ENCODE measurements at places on chromosomes 2 and 18.

DNA sequence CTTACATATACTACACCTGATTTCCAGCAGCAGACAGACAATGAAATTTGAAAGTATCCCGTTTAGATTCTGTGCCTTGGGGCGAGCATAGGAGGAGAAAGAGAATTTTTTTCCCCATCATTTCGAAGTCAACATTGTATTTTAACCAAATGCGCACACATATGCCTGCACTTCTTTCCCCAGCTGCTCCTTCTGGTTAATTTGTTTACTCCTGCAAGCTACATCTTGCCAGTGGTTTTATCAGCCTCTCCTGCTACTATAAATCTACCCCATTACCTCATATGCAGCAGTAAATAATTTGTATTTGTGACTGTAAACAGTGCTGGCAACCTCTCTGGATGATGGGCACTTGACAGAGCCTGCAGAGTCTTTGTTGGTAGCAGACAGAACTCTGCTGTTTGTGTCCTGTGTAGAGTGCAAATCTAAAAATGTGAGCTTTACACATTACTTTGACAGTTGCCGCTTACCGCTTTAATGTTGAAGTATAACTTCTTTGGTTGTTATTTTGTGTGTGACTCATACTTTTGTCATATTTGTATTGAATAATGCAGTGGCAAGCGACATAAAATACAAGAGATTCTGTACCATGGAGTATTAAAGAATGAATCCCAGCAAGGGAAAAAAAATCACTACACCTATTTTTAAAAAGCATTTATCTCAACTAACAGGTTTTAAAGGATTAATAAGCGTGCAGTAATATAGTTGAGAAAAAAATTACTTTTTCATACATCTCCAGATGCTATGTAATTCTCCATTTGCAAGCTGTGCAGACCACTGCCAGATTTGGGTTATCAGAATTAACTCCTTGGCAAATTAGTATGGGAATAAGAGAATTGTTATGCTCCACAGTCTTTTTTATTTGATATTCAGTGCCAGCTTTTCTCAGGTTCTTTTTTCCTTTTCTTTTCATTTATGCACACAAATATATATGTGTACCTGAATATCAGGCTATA lies 536.8 kb downstream of the XIRP2 start:
- no peak for DNase-seq

DNA sequence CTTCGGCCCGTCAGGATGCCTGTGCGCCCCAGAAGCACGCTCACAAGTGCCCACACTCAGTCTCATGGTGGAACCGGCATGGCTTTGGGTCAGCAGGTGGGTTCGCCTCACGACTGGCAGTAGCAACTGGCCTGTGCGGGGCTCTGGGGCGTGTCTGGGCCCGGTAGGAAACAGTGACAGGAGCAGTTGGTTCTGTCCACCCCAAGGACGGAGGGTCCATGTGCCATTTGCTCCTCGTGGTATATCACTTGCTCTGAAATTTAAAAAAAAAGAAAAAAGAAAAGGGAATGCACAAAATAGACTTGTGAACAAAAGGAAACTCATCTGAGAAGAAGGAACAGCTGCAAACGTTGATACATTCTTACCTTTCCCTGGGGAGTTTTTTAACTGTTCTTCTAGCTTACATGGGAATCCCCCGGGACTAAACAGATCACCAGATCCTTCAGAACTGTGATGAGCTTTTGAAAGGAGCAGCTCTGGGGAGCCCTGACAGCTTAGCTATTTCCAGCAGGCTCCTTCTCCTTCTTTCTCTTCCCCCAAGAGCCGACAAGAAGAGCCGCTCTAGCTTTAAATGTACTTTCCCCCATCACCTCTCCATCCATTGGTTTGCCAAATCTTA lies 42.8 kb downstream of the TRAPPC12 start:
- DNase-seq = no peak

- DNase-seq = no peak
These were observed 186.8 kb upstream of the PGAP1 start for GRCh38 chr2:197113275-197113711.

- no peak for DNase-seq
These were observed 51.6 kb upstream of the ROCK2 start for GRCh38 chr2:11396021-11396420.

- no peak for DNase-seq
These were observed 323.7 kb downstream of the LRRTM1 start for GRCh38 chr2:79980816-79981215.

GRCh38 chr2:152165780-152166179 lies 9.8 kb downstream of the STAM2 start:
- DNase-seq = no peak

- DNase-seq = no peak
These were observed 215.2 kb downstream of the GULP1 start for GRCh38 chr2:188506843-188507242.

- no peak for DNase-seq
These were observed 1081.3 kb upstream of the TMEFF2 start for GRCh38 chr2:193276069-193276468.

GRCh38 chr2:173205375-173205774 lies 129.7 kb downstream of the MAP3K20 start:
- no peak for DNase-seq

- no peak for DNase-seq
These were observed 5.5 kb upstream of the ITSN2 start for GRCh38 chr2:24365826-24366225.

DNA sequence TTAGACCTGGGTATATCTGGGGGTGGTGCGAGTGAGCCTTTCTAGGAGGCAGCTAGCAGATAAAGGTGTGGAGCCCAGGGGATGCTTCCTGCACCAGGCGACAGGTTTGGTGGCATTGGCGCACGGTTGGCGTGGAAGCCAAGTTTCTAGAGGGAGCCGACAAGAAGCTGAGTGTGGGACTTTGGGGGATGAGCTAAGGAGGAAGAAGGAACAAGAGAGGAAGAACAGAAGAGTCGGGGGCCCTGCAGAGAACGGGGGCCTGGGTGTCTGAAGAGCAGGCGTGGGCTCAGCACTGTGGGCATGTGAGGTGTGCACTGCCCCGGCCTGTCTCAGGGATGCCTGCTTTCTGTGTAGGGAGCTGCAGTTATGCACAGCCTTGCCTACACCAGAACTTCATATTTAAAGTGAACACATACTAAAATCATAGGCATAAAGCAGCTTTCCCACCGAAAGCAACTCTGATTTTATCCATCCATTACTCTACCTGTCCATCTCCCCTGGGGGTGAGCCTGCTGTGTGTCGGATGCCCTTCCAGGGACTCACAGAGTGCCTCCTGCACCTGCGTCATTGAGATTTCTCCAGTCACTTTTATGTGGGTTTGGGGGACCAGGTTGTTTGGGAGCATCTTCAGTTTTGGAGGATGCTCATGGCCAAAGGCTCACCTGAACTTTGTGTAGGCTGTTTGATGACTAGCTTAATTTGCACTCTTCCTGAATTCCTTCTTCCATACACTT lies 149.7 kb downstream of the LDLRAD4 start:
- DNase-seq = no peak

DNA sequence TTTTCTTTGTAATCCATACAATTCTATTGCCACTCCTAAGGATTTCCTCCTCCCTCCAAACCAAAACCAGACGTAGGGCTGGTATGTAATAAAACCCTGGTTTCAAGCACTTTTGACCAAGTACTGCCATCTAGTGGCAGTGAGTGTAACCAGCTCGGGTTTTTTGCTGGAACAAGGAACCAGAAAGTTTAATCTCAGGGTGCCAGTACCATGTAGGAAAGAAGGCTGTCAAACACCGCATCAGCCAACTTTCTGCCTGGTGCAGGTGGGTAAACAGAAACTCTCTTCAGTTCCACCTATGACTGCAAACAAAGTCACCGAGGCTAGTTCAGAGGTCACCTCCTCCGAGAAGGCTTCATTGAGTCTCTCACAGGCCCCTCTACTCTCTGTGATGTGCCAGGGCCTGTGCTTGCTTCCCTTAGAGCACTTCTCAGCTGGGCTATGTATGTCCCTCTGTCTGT lies 10.2 kb upstream of the THNSL2 start:
- DNase-seq = peak; percentile 49

DNA sequence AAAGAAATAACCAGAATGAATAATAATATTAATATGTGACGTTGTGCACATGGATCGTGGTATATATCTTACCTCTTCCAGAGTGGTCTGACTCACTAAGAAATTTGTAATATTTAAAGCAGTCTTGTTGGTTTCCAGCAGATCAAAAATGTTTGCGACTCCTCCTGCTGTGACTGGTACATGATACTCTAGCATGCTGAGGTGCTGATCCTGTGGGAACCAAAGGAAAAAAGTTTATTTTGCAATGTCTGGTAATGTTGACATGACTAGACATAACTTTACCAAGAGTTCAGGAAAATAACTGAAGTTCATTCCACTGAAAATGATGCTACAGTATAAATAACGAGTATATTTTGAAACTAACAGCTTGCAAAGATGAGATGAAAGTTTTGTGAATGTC lies 124.5 kb upstream of the BARD1 start:
- DNase-seq = no peak

- no peak for DNase-seq
These were observed 40.5 kb upstream of the ITPRID2 start for GRCh38 chr2:181850936-181851560.

DNA sequence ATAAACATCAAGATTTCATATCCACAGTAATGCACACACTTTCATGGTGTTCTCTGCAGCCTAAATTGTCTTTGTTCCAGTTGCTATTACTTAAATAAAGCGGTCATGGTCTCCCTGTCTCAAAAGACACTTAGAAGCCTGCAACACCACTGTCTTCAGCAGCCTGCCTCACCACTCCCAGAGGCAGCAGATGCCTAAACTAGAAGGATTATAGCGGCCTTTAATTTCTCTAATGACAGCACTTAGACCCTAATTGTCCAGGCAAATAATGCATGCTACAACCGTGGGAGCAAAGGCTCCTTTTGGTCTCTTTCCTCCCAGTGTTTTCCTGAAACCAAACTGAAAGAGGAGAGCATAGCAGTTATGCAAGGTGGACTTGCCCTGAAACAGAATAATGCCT lies 248.8 kb upstream of the SLC39A10 start:
- DNase-seq = no peak

DNA sequence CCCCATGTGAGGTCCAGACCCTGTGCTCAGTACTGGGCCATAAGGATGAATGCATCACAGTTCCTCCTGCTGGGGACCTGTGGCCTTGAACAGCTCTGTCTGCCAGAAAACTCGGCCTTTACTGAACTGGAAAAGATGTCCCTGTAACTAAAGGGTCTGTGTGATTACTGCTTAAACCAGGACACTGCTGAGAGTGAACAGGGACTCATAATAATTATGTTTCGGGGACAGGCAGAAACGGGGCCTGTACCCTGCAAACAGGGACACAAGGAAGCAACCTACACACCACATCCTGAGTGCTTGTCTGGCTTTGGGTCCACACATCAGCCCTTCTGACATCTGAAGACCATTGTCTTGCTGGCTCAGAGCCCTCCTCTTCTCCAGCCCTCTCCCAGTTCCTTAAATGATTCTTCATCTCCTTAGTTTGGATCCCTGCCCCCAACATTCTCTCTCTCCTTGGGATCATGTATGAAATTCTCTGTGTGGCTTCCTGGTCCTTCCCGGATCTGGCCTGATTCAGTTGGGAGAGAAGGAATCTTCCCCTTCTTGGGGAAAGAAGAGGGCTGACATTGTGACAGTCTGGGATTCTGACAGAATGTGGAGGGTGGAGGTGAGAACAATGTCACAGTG lies 248.0 kb downstream of the MYCN start:
- DNase-seq = no peak

- peak; percentile 52 for DNase-seq
These were observed 13.2 kb downstream of the PRELID3A start for GRCh38 chr18:12420821-12421421.

DNA sequence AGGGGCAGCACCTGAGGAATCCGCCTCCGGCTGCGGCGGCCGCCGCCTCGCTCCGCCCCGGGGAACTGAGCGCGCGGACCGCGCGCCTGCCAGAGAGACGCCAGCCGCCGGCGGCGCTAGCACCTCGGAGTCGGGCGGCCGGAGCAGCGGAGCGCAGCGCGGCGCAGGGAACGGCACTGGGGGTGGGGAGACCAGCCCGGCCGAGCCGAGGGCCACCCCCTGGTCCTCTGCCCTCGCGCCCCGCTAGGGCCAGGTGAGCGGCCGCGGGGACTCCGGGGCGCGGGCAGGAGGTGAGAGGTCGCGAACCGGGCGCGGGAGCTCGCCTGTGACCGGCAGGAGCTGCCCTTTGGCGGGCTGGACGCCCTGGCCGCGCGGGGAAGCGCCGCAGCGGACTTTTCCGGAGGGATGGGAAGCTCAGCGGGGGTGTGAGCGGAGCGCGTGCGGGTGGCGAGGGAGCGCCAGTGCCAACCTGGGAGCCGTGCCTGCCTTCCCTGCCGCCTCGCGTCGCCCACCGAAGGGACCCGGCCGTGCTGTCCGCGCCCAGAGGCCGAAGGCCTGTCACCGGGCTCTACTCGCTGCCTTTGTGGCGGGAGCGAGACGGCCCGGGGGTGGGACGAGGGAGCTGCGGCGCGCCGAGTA lies at the start of gene GREB1L:
GREB1L (plus strand) TSS at position 92 of the 639 bp plus-strand sequence. CDS start 141,287 bp downstream, outside the sequence.
- peak; percentile 69 for DNase-seq

GRCh38 chr18:69935319-69936190 lies 12.1 kb downstream of the CD226 start:
- DNase-seq = peak; percentile 48

- no peak for DNase-seq
These were observed 636.2 kb downstream of the NRXN1 start for GRCh38 chr2:50395605-50396297.

GRCh38 chr2:25592766-25593292 lies 80.5 kb downstream of the DTNB start:
- no peak for DNase-seq

GRCh38 chr2:104447831-104448434 lies 406.0 kb upstream of the POU3F3 start:
- DNase-seq = no peak

GRCh38 chr2:12589802-12590320 lies 126.9 kb upstream of the TRIB2 start:
- no peak for DNase-seq

GRCh38 chr18:68147728-68148127 lies 567.2 kb downstream of the TMX3 start:
- DNase-seq = no peak

GRCh38 chr2:38598991-38599295 lies 3.8 kb downstream of the HNRNPLL start:
- DNase-seq = no peak

DNA sequence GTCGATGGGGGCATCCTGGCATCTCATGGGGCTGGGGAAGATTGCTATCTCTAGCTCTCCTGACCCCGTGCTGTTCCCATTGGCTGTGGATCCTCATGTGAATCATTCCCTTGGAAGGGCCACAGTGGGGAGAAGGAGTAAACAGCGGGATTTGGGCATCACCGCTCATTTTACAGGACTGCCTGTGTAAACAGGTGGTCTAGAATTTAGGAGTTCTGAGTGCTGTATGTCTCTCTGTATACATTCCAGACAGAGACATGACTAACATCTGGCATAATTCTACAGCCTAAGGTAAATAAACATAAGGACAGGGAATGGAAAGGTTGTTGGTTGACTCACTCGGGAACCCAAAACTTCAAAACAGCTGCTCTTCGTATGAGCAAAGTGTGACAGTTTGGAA lies 92.7 kb downstream of the COPS8 start:
- no peak for DNase-seq

DNA sequence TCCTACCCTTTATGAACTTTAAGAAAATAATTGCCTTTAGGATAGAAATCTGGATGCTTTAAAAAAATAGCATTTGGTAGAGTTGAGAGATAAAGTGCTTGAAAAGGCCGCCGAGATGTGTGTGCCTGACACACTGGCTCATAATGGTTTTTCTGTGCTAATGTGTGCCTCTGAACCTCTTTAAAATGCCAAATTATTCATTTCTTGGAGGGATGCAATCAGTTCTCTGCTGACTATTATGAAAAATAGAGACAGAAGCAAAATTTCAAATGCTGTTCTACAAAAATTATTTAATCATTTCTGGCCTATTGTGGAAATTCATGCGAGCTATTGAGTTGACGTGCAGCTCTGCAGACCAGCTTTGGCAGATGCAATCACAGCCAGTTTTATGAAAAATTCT lies 18.0 kb upstream of the MBP start:
- DNase-seq = no peak

GRCh38 chr18:13240060-13240725 lies 21.6 kb downstream of the LDLRAD4 start:
- no peak for DNase-seq
